HS-27A (cell line): ENCODE measurements at places on chromosomes 5 and 9.
A peak's percentile ranks its signal among the peaks of the same experiment; 100 is the strongest.

DNA sequence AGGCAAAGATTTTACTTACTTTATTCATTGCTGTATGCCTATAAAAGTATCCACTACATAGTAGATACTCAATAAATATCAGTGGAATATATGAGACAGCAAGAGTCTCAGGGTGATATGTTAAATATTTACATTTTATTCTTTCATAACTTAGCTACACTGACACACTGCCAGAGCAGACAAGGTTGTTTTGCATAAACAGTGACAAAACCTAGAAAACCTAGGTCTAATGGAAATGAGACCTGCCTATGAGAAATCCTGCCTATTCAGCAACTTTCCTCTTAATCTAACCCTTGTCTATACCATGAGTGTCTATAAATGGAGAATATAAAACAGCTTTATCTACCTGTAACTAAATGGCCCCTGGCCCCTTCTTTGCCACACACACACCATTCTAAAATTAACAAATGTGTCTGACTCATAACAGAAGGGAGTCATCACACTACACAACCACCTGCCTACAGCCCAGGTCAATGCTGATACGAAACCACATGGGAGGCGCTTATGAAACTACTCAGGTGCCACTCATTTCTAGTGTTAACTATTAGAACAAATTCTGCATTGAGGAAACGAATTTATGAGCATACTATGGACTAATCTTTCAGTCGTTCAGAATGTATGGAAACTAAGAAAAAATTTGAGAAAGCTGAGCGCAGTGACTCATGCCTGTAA lies 60.3 kb downstream of the UBAP2 start:
- DNase-seq = no peak

GRCh38 chr5:140673187-140673976 lies at the start of gene DND1:
DND1 (minus strand) TSS chr5:140673576; CDS start chr5:140673542, 34 bp downstream.
- no peak for DNase-seq

GRCh38 chr5:155938051-155938450 lies 388.9 kb upstream of the SGCD start:
- no peak for DNase-seq

DNA sequence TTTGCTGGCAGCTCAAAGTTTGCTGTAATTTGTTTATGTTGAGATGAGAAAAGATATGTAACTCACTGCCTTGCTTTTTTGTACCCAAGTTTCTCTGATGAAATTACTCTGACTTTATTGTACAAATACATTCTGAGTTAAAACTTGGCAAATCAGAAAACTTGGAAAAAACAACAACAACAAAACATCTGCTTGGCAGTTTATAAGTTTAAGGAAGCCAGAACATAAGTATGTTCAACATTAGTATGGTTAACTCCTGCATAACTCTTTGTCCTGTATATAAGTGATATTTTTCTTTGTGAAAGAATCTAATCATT lies 233.1 kb downstream of the MAST4 start:
- DNase-seq = no peak

- DNase-seq = no peak
Measured at GRCh38 chr5:59648949-59649921, 244.3 kb downstream of the PDE4D start.

- no peak for DNase-seq
Measured at GRCh38 chr5:71907608-71908145, 188.6 kb downstream of the CARTPT start.

- no peak for DNase-seq
Measured at GRCh38 chr9:119091074-119091473, 278.2 kb downstream of the BRINP1 start.

- DNase-seq = no peak
Measured at GRCh38 chr5:43242196-43242595, 50.2 kb downstream of the NIM1K start.

DNA sequence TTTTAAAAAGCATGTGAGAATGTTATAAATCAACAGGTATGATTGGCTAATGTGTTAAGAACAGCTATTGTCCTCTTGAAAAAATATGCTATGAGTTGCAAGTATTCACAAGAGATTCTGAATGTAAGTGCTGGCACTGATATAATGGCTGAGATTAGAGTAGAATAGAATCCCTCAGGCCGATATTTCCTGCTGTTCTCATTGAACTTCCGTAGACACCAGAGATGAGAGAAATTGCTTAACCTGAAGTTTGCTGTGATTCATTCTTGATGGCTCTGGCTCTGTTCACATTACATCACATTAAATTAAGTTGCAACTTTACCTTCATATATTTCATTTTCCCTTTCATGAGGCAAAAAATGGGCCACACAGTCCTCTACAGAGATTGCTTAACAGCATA lies 114.5 kb downstream of the BAAT start:
- no peak for DNase-seq

GRCh38 chr5:149358294-149358651 lies 427 bp downstream of the PCYOX1L start:
- no peak for DNase-seq

DNA sequence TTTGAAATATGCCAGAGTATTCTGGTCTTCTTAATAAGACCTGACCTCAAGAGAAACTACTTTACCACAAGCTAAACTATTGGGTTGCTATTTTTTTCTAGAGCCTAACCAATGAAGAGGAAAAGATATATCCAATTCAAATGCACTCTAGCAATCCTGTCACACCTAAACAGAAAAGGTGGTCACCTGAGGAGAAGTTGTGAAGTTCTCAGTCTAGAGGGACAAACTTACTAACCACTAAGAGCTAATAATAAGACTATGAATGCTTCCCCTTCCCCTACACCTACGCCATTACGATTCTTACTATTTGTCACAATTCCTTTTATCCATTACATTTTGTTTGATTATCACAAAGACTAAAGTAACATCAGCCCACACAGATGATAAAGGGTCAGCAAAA lies 29.7 kb downstream of the RLN2 start:
- DNase-seq = no peak

DNA sequence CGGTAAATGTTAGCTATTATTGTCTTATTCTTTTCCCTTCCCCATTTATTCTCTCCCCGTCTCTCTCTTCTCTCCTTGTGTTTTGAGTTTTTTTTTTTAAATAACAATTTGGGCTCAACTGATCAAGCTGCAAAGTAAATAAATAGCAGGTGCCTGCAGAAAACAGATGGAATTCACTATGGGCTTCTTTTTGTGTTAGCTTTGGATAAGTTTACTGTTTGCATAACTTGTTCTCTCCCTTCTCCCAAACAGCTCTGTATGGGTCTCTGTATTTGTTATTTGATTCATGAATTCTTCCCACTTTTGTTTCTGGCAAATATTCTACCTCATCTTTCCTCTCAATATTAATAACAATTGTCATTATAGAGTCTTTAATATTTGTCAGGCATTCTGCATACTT lies 111.8 kb upstream of the ASTN2 start:
- no peak for DNase-seq

GRCh38 chr5:96743065-96743768 lies 64.5 kb downstream of the ERAP1 start:
- no peak for DNase-seq

- no peak for DNase-seq
Measured at GRCh38 chr9:107137495-107138202, 145.4 kb upstream of the RAD23B start.

GRCh38 chr9:33737811-33738606 lies 57.4 kb upstream of the PRSS3 start:
- peak; percentile 29 for DNase-seq

- no peak for DNase-seq
Measured at GRCh38 chr5:79008362-79008761, 23.3 kb upstream of the ARSB start.

- no peak for DNase-seq
Measured at GRCh38 chr9:19320495-19320894, 59.5 kb downstream of the RPS6 start.

GRCh38 chr9:85258823-85259370 lies 482.9 kb downstream of the AGTPBP1 start:
- DNase-seq = no peak

DNA sequence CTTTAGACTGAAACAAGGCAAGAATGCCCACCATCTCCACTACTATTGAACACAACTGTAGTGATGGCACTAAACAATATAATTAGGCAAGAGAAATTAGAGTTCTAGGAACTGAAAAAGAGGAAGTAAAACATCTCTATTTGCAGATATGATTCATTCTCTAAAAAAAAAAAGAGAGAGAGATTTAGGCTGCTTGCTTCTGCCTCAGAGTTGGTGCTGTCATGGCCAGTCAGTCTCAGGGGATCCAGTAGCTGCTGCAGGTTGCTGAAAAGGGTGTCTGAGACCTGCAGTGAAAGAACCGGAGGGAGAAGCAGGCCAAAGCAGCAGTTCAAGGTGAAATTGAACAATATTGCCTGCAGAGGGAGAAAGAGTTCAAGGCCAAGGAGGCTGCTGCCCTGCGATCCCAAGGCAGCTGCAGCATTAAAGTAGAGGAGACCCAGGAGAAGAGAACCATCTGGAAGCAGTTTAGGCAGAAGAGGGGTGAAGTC lies 72.5 kb downstream of the AP3B1 start:
- DNase-seq = no peak

DNA sequence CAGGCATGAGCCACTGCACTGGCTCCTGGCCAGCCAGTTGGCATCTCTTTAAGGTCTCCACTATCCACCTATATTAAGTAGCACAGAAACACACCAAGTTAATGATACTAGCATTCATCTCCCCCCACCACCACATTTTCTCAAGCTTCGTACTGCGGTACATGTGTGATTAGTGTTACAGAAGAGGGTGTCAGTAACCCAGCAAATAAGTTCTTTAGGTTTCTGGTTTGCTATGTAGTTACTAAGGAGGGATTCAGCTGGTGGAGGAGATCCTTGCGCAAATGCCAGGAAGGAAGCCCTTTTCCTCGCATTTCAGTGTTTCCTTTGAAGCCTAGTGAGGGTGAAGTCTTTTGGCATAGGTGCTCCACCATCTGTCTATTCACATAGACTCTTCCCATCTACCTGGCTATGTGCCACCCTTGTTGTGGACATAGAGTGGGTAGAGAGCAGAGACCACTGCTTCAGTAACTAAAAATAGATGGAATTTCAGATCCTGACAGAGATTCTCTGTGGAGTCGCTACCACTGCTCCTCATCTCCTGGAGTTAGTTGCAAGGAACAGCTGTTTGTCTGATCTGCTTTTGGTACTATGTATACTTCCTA lies 16.7 kb downstream of the UBE2D2 start:
- no peak for DNase-seq

GRCh38 chr5:33032271-33033070 lies 321.4 kb downstream of the NPR3 start:
- DNase-seq = peak; percentile 26

GRCh38 chr9:4517274-4517673 lies 27.0 kb downstream of the SLC1A1 start:
- no peak for DNase-seq

- peak; percentile 54 for DNase-seq
Measured at GRCh38 chr9:121743441-121744001, 92.1 kb downstream of the DAB2IP start.

GRCh38 chr5:136242136-136242535 lies 49.2 kb upstream of the SMIM32 start:
- no peak for DNase-seq

DNA sequence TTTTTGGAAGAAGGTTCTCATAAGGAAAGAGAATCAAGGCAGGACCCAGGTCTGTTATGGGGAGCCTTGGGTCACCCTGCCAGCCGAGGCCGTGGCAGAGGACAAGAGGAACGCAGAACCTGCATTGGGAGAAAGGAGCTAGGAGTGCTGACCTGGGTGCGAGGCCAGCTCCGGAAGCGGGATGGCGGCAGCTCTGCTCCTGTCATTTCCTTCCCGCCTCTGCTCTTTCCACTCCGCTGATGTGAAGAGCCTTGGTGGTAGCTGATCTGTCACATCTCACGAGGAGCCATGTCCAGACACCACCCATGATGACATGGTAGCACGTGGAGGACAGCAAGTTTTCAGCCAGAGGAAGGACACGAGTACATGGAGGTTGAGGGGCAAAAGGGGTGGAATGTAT lies 109.5 kb upstream of the COL5A1 start:
- no peak for DNase-seq

GRCh38 chr5:158837908-158838307 lies 261.8 kb downstream of the EBF1 start:
- DNase-seq = no peak

DNA sequence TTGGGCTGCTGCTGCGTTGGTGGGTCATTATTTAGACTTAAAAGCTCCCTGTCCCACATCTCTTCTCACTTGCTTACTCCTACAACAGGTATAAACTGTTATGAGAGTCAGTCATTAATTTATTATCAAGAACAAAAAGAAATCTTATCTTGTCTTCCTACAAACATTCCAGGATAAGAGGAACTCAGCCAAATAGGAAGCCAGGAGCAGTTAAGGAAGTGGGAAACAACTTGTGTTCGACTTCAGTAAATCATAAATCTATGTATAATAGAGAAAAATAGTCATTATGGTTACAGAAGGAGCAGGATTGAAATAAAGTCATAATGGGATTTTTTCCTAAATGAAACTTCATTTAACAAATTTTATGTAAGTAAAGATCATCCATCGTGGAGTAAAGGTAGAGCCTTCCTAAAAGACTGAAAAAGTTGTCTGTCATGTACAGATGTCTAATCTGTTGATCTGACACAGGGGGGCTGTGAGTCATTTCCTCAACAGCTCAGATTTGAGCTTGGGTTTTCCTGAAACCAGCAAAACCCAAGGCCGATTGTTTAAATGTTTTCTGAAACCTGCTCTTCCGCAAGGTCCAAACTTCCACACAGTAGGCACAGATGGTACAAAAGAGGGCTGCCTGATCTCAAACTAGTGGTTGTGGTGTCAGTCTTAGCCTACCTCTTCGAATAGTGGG lies 25.3 kb upstream of the LRRTM2 start:
- DNase-seq = no peak

- no peak for DNase-seq
Measured at GRCh38 chr5:115892021-115892420, 50.3 kb downstream of the AP3S1 start.

GRCh38 chr5:174624733-174625522 lies 99.5 kb upstream of the MSX2 start:
- DNase-seq = no peak

- DNase-seq = no peak
Measured at GRCh38 chr5:74672215-74672877, 12.7 kb upstream of the HEXB start.

DNA sequence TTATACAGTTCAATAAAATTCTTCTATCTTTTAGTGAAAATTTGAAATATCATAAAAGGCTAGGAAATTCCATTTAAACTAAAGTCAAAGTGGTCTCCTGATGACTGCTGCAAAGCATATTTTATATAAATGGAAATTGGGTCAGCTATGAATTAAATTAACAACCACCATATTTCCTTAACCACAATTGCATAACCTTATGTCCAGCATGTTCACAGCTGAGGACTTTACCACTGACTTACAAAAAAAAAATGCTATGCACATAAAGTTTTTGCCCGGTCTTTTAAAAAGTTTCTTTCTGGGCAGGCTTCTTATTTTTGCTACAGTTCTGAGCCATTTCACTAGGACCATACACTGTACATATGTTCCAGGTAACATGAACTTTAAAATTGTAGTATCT lies 208.6 kb upstream of the RGMB start:
- DNase-seq = no peak

GRCh38 chr5:91219803-91220371 lies 163.2 kb downstream of the ARRDC3 start:
- no peak for DNase-seq

DNA sequence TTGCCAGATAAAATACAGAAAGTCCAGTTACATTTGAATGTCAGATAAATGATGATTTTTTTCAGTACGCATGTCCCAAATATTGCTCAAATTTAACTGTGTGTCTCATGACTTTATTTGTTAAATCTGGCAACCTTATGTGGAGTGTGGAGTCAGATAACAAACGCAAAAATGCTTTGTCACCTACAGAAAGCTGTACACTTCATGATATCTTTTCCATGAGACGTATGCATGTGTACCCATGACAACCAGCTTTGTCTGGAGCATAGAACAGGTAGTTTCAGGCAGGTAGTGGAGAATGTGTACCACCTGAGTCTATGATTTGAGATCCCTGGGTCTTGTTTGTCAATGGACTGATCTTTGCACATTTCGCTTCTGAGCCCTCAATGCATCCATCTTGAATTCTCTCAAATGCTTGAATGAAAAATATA lies 105.5 kb upstream of the CPEB4 start:
- no peak for DNase-seq
